BE2C (cell line): ENCODE measurements at places on chromosomes 11 and 22.

- DNase-seq = no peak
Observed at GRCh38 chr11:5021996-5022395, 24.3 kb upstream of the OR52J3 start.

DNA sequence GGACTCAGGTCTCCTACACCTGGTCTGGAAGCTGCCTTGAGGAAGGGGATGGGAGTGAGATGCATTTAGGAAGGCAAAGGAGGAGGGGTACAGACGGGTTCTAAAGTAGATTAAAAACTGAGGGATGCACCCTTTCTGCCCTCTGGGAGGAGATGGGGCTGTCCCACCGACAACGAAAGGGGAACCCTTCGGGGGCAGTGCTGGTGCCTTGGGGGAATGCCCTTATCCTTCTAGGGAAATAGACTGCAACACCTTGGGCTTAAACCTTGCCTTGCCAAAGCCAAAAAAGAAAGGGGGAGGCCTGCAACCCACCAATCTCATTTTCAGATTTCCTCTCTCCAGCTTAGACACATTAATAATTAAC, 89.8 kb downstream of the PLEKHA7 start:
- DNase-seq = no peak

DNA sequence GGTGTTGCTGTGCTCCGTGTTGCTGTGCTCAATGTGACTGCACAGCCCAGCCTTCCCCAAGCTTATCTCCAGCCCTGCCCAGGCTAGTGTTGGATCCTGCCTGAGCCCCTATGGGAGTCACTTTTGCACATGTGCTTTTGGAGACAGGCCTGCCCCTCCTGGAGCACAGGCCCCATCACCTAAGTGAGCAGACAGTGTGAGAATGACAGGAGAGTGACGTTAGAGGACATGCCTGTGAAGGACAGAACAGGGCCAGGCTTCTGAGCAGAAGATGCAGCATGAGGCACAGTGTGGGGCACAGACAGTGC, 36.6 kb upstream of the SUSD2 start:
- DNase-seq = no peak

DNA sequence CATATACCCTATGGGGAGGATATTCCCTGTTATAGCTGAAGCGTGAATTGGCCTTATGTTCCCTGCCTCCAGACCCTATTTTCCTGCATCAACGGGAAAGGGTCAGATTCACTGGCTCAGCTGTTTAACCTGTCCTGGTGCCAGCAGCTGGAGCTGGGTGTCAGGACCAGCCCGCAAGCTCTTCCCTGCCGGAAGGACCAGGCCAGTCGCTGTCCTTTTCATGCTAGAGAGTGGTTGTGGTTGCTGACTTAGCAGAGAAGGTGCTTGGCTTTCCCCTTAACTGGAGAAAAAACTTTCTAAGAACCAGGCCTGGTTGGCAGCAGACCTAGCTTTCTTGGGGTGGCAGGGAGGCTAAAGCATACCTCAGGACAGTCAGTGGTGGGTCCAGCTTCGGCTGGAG, 5.2 kb upstream of the SREBF2 start:
- no peak for DNase-seq

- no peak for DNase-seq
Observed at GRCh38 chr22:44494497-44494896, 3.5 kb downstream of the RTL6 start.

DNA sequence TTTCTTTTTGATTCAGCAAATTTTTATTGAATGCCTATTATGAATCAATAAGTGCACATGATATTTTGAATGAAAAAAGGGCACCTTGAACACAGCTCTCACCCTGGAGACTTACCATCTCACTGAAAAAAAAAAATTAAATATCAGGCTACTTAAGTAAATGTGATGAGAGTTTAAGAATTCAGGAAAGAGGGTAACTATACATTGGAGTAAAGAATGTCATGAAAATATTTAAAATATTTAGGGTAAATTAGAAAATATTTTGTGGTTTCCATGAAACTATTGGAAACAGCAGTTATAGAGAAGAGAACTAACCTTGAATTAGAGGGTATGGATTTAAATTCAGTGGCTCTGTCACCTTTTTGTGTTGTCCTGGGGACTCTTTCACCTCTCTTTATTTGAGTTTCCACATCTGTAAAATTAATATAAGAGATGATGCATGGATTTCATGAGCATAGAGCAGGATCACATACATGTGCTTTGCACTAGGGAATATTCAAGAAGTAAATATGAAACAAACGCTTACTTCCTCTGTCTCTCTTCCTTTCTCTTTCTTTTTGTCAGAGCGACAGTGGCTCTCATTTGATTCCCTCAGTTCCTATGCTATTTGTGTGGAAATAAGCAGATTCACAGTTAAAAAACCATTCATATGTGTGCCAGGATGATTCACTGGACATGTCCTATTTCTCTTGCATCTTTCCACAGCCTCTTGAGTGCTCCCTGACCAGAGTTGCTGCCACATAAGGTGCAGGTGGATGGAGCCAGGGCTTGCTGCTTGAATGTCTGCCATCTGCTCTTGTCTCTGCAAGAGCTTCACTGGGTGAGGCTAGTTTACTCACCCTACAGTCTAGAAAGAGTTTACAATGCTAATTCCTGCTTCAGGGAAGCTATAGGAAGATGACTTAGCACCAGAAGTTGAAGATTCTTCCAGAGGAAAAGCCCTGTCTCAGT, 533.1 kb downstream of the ETS1 start:
- no peak for DNase-seq

DNA sequence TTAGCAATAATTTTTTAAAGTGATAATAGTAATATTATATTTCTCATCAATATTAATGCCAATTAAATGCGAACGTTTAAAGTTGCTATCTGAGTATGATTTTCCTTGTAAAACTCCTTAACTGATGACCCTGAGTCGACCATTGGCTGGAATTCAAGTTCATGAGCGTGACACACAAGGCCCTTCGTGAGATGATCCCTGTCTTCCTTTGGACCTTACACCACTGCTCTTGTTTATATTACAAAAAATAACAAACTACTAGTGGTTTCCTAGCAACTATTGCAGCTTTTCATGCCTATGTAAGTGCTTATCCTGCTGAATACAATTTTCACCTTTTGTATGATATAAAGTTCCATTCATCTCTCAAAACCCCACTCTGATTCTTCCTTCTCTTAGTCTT, 752.9 kb downstream of the CNTN5 start:
- no peak for DNase-seq

DNA sequence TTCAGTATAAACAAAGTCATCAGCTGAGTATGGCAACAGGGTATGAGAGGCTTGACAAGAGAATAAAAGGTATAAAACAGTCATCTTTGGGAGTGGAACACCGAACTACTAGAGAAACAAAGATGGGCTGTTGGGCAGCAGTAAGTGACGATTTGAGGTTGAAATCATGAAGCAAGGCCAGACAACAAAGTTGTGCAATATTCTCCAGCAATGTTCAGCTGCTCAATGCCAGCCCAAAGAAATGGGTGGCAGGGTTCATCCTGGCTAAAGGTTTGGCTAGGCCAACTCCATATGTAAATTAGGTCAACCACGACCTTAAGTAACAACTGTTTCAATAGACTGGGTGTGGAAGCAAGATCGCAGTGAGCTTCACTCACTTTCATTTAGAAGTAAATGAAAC, 6.2 kb downstream of the APIP start:
- no peak for DNase-seq
